ENCODE measurements at places on chromosomes 16 and 17.

DNA sequence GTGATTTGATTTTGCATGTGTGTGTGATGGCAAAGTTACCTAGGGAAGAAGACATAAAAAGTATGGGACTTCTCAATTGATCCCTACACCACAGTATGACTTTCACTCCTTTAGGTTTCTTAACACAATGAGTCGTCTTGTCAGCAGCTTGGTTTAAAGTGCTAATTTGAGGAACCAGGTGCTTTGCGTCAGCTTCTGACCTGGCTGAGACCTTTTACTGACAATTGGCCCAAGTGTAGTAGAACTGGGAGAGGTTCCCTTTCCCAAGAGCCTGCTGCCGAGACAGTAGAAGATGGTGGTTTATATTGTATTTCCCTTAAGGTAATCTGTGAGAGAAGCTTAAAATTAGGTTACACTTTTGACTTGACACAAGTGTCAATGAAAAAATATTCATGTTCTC, 54.9 kb downstream of the LDHD start:
- DNase-seq: no peak

DNA sequence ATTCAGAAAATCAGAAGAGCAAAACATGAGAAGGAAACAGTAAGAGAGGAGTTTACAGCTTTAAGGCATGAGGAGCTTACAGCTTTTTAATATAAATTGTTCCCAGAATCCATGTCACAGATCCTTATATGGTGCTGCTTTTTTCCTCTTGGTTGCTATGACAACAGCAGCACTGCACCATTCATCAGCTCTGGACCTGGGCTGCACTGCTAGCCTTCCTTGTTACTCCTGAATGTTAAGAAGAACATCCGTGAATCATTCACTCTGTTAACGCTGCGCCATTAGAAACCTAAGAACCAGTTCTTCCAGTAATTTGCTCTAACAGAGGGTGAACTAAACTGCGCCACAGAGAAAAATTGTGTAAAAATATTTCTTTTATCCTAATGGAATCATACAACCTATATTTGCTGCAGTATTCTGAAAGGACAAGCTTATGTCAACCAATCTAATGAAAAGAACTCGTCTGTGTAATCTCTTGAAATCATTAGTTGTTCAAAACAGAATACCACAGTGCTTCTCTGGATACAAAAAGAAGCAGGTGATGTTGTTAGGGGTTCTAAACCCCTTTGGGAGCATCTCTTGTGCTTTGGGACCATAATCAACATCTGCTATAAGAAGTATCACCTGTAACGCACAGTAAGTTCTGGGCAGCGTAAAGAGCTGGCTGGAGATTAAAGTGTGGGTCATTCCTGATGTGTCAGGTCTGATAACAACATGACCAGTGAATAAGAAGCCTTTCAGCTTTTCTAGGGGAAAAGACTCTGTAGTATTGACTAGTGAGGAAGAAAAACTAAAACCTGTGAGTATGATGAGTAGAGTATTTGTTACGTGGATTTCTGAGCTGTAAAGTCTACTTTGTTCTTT, 151.2 kb downstream of the TANC2 start:
- no peak for DNase-seq

- no peak for DNase-seq
Measured at GRCh38 chr16:361872-362701, 8.3 kb downstream of the MRPL28 start.

DNA sequence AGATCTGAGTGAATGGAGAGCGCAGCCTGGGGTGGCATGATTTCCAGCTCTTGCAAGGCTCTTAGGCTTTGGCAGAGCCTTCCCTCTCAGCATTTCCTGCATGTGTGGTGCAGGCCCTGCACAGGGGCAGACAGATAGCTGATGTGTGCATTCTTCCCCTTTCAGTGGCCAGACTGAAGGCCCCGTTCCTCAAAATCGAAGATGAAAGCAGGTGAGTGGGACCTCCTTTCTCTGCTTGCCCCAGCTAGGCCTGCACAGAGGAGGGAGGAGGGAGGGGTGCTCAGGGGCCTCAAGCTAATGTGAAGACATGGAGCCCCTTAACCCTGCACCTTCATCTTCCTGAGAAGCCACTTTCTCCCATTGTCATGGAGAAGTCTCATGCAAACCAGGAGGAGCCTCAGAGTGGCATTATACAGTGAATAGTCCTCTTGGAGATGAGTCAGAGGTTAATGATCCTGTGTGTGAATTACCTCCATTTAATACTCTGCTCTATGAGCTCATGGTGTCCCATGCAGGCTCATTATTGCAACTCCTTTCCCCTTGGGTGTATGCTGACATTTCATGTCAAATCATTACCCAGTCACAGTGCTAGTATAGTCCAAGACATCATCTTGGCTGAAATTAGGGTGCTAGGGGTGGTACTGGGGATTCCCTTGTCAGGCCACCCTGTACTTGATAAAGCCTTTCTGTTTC, 20.4 kb upstream of the ADAM11 start:
- peak; percentile 40 for DNase-seq

GRCh38 chr17:13337864-13338371, 263.8 kb downstream of the HS3ST3A1 start:
- DNase-seq: no peak

GRCh38 chr16:85453194-85453678, 159.9 kb upstream of the GSE1 start:
- DNase-seq: no peak
